ENCODE measurements at places on chromosomes 5 and 9.

- DNase-seq: no peak
Observed at GRCh38 chr5:79273341-79273740, 37.4 kb downstream of the JMY start.

DNA sequence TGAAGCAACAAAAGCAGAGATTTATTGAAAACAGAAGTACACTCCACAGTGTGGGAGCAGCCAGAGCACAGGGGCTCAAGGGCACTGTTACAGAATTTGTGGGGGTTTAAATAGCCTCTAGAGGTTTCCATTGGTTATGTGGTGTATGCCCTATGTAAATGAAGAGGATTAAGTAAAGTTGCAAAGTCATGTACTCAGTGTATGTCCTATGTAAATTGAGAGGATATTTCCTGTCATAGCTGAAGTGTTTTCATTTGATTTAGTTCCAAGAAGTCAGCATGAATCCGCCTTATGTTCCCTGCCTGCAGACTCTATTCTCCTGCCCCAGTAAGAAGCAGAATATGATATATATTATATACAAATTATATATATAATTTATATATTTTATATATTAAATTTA lies 966.0 kb upstream of the COX7C start:
- no peak for DNase-seq

DNA sequence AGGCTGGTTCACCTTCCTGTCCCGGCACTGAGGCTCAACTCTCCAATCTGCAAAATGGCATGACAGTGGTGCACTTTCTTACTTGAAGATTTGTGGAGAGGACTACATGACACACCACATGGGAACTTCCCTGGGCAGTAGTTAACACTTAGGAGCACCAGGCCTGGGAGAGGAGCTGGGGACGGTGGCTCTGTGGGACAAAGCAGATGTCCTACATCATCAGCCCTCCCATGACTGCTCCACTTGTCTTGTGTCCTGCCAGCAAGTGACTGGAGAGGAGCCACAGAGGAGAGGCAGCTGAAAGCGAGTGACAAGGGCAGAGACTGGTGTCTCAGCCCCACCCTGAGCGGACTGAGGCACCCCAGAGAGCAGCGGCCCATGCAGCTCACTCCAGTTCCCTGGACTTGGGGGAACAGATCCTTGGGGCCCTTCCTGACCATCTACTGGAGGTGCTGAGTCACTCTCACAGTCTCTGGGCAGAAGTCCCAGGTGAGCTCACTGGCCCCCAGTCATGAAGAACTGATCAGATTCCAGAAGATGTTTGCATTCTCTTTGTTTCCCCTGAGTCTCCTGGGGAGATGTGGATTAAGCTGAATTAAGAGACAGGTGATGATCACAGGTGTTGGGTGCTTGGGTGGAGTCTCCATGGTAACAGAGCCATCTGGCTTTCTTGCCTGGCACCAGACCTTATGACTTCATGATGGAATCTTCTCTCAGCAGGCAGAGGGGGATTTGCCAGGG lies 13.2 kb upstream of the SLC25A48 start:
- no peak for DNase-seq

DNA sequence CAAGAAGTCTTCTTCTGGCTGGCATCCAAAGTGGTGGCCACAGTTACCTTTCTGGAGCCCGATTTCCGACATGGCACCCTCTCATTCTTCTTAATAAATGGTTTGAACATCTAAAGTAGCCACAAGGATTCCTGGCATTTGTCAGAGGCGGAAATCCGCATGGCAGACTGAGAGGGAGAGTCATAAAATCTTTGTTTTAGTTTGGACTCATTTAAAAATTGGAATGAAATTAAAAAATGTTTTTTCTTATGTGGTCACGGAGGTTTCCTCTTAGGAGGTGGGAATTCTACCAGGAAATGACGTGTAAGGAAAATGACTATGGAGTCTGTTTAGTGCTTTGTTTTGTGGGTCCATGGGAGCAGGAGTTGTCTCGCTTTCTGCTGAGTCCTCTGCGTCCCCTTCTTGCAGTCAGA lies 133.0 kb upstream of the PTCH1 start:
- DNase-seq: no peak
